ENCODE measurements at places on chromosomes 1 and 21.

GRCh38 chr1:47432071-47433036, 5.5 kb upstream of the FOXD2 start:
- peak; percentile 83 for DNase-seq

DNA sequence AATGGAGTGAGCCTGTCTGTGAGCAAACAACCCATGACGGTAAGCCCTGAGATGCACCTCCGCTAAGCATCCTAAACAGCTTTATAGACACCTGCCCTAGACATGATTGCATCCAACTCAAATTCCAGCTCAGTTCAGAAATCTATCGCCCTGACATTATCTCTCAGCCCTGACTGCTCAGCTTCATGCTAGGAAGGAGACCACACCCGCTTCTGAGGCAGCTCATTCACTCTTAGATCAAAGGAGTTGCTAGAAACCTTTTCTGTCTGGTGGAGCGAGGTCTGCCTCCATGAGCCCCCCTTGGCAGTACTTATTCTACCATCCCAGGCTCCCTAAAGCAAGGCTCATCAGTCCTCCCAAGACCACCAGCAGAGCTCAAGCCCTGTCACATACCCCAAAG, 17.0 kb downstream of the IL10RB start:
- DNase-seq = no peak

- DNase-seq = no peak
These were observed 159.6 kb downstream of the TOMM20 start for GRCh38 chr1:234969011-234969441.

GRCh38 chr1:157163273-157164127, 25.3 kb upstream of the ETV3 start:
- DNase-seq = peak; percentile 73

DNA sequence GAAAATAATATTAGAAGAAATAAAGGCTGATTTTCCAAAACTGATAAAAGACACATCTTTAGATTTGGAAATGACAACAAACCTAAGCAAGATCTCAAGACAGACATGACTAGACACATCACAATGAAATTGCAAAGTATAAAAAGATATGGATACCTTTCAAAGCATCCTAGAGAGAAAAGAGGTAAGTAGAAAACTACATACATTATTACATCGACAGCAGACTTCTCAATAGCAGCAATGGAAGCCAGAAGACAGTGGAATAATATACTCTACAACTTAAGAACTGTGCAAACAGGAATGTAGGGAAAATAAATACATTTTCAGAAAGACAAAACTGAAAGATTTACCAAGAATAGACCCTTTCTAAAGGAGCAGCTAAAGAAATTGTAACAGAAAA, 50.2 kb downstream of the DENND1B start:
- DNase-seq = no peak

GRCh38 chr1:107810291-107810951, 154.6 kb downstream of the VAV3 start:
- no peak for DNase-seq

DNA sequence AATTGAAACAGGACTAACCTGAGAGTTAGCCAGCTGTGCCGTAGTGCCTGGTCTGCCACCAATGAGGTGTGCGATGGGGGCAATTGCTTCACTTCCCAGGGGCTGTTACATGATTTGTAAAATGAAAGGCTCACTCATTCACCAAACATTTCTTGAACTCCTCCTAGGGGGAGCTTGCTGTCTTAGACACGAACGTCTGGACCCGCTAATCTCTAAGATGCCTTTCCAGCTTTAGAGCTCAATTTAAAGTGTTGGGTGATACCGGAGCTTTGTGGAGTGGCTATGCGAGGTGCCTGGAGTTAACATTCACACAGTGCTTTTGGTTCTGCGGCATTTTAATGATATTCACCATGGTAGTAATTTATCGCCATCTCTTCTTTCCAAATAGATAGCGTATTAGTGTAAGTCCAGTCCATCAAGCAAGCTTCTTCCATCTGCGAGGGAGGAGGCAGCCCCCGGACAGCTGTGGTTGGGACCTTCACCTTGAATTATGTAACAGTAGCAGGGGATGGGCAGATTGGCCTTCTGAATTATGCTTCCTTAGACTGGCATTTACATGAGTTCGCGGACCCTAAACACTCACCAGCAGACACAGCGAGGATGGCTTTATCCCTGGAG, 179.9 kb downstream of the ADSS2 start:
- DNase-seq = no peak

All from ureter (tissue), 1 donor.